ENCODE measurements at places on chromosomes 11 and 22.

DNA sequence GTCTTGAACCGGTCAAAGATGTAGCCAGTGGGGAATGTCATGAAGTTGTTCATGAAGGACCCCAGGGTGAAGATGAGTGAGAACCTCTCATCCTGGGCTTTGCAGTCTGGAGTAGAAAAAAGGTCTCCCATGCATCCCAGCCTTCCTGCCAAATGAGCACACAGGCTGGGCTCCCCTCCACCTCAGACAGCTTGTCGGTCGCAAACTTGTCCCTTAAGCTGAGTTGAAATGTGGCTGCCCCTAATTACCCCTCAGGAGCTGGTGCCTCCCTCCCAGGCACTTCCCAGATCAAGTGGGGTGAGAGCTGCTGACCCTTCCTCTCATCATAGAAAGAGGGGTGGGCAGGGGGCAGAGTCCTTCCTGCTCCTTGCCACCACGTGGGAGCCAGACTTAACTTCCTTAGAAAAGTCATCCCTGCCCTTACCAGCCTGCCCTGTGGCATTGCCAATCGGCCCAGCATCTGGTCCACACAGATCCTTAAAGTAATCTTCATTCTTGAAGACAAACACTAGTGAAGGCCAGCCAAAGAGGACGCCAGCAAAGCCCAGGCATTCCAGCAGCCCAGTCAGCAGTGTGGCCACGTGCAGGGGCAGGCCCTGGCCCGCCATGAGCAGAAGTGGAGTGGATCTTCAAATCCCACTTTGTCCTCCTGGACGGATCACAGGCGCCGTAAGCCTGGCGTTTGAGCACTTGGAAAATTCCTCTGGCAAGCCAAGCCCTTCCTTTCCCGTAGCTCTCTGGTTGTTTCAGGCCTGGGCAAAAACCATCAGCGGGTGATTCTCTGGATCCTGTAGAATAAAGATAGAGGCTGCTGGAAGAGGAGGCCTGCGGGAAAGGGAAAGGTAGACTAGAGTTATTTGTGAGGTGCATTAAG is 1.1 kb downstream of the SLC43A3 start:
- peak; percentile 26 for DNase-seq

- peak; percentile 48 for DNase-seq
Observed at GRCh38 chr22:20637750-20638506, 130.5 kb downstream of the MED15 start.

DNA sequence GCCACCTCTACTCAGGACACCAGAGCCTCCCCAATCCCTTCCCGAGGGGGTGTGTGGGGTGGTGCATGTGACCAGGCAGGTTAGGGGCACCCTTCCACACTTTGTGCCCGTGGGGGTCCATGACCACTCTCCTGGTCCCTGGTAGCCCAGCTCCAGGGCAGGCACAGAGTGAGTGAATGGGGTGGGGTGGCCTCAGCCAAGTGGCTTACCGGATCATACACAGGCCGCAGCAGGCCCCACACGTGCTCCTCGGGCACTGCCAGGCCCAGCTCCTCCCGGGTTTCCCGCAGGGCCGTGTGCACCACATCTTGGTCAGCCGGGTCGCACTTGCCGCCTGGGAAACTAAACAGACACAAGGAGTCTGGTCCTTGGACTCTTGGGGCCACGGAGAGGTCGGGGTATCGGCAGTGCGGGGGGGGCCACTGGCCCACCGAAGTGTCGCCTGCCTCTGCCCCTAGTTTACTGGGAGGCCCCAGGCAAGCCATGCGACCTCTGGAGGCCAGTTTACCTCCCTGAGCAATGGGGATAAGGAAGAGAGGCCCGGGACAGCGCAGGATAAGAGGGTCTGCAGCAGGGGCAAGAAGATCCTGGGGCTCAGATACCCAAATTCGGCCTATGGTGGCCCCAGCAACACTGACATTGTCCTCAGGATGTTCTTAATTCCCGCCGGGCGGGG is 889 bp downstream of the NUDT8 start:
- no peak for DNase-seq

DNA sequence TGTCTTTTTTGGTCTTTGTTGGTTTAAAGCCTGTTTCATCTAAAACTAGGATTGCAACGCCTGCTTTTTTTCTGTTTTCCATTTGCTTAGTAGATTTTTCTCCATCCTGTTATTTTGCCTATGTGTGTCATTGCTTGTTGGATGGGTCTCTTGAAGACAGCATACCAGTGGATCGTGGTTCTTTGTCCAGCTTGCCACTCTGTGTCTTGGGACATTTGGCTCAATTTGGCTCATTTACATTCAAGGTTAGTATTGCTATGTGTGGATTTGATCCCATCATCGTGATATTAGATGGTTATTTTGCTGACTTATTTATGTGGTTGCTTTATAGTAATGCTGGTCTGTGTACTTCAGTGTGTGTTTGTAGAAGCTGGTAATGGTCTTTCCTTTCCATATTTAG is 31.4 kb upstream of the ANKK1 start:
- no peak for DNase-seq

- DNase-seq, result no peak
Observed at GRCh38 chr11:30873924-30874610, 287.9 kb upstream of the MPPED2 start.

DNA sequence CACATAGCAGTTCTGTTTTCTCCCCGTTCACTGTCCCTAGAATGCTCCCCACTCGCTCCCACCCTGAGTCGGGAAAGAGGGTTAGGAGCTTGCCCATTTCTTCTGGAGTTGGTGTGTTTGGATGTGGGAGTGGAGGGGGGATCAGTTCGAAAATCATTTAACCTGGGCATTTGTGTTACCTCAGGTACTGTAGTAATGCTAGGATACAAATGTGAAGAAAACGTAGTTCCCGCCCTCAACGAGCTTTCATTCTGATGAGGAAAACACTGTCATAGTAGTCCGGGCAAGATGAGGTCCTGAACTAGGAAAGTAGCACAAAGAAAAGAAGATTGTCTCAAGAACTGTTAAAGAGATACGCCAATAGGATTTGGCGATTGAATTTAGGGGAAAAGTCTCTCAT is 539 bp downstream of the SDHD start:
- DNase-seq, result no peak

DNA sequence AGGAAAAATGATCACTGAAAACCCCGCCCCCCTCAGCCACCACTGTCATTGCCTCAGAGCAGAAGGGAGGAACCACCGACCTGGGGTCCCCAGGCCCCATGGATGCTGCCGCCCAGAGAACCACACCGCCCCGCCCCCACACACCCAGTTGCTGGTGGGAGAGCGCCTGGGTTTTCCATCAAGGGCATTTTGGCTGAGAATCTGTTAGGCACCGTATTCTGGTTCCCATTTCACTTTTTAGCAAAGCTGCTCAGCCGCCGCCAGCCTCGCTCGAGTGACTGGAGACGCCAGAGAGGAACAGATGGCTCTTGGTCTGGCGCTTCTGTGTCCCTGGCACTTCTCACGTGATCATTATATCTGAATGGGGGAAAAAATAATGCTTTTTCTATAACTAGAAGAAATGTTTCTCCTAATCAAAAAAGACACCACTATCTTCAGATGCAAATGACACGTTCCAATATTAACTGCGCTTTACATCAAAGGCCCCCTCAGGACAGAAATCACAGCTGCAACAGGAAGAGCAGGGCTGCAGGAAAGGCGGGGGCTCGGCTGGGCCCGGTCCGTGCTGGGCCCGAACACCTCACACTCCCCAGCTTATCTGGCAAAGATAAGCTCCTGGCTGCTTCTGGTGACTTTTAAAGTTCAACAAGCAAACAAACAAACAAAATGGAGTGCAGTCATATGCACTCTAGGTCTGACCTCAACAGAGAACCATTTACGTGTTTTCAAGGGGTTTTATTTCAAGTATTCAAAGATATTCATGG is 149.8 kb downstream of the MPPED1 start:
- DNase-seq, result no peak

DNA sequence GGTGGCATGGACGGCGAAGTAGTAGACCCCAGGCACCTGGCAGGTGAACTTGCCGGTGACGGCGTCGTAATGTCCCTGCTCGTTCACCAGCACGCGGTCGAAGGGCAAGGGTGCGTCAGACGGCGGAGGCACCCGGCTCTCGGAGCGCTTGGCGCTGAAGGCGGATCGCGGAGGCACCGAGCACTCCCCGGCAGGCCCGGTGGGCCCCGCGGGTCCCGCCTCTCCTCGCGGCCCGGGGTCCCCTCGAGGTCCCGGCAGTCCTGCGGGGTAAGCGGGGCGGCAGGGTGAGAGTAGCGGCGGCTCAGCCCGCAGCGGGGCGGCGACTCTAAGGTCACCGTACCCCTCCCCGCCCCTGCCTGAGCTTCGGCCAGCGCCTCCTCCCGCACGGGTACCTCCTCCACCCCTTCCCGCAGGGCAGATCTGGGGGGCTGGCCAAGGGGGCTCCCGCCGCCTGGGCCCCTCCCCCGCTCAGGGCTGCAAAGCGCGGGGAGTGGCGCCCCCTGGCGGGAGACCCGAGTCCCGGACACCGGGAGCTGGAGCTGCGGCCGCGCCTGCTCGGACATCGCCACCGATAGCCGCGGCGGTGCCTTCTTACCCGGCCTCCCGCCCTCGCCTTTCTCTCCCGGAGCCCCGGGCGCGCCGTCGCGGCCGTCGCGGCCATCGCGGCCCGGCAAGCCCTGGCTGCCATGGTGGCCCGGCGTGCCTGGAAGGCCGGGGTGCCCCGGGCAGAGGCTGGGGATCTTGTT is 921 bp downstream of the C1QTNF5 start:
- DNase-seq, result peak; percentile 32

DNA sequence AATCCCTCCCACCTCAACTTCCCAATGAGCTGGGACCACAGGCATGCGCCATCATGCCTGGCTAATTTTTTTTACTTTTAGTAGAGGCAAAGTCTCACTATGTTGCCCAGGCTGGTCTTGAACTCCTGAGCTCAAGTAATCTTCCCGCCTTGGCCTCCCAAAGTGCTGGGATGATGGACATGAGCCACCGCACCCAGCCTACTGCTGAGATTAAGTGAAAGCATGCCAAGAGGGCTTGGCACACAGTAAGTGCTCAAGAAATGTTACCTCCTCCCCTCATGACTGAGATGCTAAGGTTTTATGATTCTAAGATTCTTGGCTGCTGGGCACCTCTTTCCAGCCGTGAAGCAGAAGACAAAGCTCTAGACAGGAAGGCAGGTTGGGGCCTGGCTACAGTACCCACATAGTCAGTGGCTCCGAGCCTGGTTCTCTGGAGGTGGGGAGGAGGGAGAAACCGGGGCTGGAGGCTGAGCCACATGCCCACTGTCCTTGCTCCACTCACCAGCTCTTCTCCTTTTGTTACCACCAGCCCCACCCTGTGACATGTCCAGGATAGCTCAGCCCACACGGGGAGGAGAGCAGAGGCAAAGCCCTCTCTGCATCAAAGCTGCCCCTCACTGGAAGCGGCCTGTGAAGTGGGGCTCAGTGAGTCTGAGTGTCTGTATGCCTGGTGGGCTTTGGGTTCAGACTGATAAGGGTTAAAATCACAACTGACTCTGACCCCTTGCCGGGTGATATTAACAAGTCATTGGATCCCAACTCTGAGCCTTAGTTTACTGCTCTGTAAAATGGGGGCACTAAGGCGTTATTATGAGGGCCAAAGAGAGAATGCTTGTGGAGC is 12.9 kb downstream of the ARHGEF17 start:
- DNase-seq, result no peak

DNA sequence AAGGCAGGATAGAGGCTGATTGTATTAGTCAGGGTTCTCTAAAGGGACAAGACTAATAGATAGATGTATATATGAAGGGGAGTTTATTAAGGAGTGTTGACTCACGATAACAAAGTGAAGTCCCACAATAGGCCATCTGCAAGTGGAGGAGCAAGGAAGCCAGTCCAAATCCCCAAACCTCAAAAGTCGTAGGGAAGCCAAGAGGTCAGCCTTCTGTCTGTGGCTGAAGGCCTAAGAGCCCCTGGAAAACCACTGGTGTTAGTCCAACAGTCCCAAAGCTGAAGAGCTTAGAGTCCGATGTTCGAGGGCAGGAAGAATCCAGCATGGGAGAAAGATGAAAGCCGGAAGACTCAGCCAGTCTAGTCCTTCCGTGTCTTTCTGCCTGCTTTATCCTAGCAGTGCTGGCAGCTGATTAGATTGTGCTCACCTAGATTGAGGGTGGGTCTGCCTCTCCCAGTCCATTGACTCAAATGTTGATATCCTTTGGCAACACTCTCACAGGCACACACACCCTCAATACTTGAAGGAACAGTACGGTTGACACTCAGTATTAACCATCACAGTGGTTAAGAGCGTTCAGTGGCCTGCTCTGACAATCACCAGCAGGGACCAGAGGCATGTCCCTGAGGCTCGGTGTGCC is 135.6 kb downstream of the CSNK2A3 start:
- no peak for DNase-seq

- DNase-seq, result no peak
Observed at GRCh38 chr11:75850787-75851186, 35.8 kb downstream of the UVRAG start.

DNA sequence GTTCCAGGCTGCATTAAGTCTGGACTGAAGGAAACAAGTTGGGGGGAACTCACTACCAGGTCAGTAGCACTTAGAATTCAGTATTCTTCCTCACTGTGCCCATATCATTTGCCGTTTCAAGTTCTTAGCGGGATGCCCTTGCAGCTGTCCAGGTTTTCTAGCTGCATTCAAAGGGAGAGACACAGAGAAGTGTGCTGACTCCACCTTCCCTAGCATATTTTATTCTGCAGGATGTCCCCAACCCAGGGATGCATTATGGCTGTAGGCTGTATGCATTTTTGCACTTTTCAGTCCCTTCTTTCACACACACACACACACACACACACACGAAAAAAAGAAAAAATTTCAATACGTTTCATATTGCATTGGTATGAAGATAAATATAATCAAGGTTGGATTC is 35.8 kb upstream of the MAPK1 start:
- no peak for DNase-seq
